ENCODE measurements at places on chromosomes 5 and 9. TPM values are rescaled to one million over a fixed set of nuclear protein-coding genes. Genes with fewer than 3 reads are reported as not detected.

The TICAM2 gene
- polyA plus RNA-seq: 1.1 TPM

The SPATA31E1 gene
- 25.0 TPM for polyA plus RNA-seq

The PCDHB15 gene
- 10.3 TPM for polyA plus RNA-seq

The GPR21 gene
- not detected for polyA plus RNA-seq

DNA sequence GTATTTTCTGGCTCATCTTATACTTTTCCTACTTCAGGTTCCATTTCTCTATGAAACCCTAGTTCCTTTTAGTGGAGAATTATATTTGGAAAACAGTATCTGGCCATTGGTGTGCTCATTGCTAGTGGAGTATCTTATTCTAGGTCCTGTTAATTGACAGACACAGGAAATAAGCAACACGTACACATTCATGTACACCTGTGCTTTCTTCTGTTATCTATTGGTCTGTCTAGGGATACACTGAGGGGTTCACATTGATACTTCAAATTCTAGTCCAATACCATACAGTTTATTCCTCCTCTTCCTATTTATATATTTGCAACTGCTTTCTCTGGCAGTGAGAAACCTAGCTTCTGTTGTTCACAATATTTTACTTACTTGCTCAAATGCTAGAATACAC is 110.2 kb downstream of the FER start:
- no peaks in the 10 kb centered on the region for H3K27me3 ChIP-seq
- DNase-seq: no peak
- no peak overlapping the region for H3K4me3 ChIP-seq
- H3K36me3 ChIP-seq: no peaks in the 10 kb centered on the region

GRCh38 chr5:137735555-137736284 is at the start of gene KLHL3:
KLHL3 (minus strand) TSS chr5:137736089; CDS start chr5:137735646, 443 bp downstream.
- peaks cover 15% of the 10 kb centered on the region for H3K4me1 ChIP-seq
- H3K36me3 ChIP-seq: no peaks in the 10 kb centered on the region
- H3K27me3 ChIP-seq: no peaks in the 10 kb centered on the region
- DNase-seq: peak; percentile 29
- no peak within 1 kb of the TSS for H3K27ac ChIP-seq
- peak within 1 kb of the TSS; percentile 11 for H3K4me3 ChIP-seq

DNA sequence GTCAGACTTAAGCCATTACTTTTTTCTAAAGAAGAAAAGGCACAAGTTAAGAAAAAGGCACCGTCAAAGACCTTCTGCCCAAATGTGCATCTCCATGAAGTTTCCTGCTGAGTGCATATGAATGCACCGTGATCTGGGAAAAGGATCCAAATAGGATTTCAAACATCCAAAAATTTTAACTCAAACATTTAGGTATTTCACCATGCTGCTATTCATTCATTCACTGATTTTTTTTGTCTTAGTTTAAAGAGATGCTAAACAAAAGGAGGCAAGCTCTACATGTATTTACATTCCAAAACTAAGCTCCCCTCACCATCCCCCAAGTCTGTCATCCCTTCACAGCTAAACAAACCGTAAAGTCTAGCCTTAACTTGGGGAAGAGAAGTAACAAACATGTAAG is 291.9 kb downstream of the ARL15 start:
- H3K4me3 ChIP-seq: no peak overlapping the region
- no peaks in the 10 kb centered on the region for H3K27me3 ChIP-seq
- no peaks in the 10 kb centered on the region for H3K4me1 ChIP-seq
- DNase-seq: no peak
- H3K27ac ChIP-seq: no peak overlapping the region
- H3K36me3 ChIP-seq: no peaks in the 10 kb centered on the region

GRCh38 chr9:129451089-129451656 is 169.7 kb downstream of the C9orf50 start:
- DNase-seq: peak; percentile 86
- H3K27me3 ChIP-seq: no peaks in the 10 kb centered on the region
- peaks cover 21% of the 10 kb centered on the region for H3K4me1 ChIP-seq
- no peak overlapping the region for H3K4me3 ChIP-seq

- no peak overlapping the region for H3K4me3 ChIP-seq
- no peaks in the 10 kb centered on the region for H3K4me1 ChIP-seq
- no peaks in the 10 kb centered on the region for H3K27me3 ChIP-seq
- no peak for DNase-seq
Measured at GRCh38 chr5:175895686-175896102, 24.3 kb downstream of the CPLX2 start.

DNA sequence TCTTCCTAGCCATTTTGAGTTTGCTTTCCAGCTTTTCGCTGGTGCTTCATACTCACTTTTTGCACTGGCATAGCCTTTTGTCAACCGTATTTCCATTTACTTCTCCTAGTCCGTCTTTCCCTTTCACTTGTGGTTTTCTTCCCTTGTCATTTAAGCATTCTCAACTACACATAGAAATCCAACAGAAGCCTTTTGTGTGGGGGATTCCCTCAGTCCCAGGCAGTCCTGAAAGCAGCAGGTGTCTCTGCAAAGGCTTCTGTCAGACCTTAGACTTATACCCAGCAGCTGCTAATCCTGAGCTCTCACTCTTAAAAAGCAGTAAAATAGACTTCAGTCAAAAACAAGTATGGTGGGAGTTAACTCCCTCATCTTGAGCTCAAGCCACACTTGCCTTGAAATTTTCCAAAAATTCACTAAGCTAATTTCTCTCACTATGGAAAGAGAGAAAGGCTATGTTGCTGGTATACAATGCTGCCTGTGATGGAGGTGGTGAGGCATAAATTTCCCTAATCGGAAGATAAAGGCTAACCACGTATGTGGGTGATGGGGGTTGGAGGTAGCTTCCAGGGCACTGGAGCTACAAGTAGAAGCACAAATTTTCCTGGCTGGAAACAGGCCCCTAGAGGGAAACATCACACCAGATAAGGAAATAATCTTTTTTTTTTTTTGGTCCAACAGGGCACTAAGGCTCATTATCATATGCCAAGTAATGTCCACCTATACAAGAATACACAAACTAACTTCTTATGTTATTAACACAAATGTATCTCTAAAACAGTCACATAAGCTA is 34.8 kb upstream of the IFNK start:
- H3K27ac ChIP-seq: no peak overlapping the region
- H3K27me3 ChIP-seq: no peaks in the 10 kb centered on the region
- DNase-seq: no peak
- H3K4me3 ChIP-seq: no peak overlapping the region
- H3K4me1 ChIP-seq: peaks cover 5% of the 10 kb centered on the region

- no peaks in the 10 kb centered on the region for H3K36me3 ChIP-seq
- no peaks in the 10 kb centered on the region for H3K4me1 ChIP-seq
- DNase-seq: no peak
- no peaks in the 10 kb centered on the region for H3K27me3 ChIP-seq
- no peak overlapping the region for H3K4me3 ChIP-seq
- H3K27ac ChIP-seq: no peak overlapping the region
Measured at GRCh38 chr5:120446901-120447300, 17.2 kb upstream of the PRR16 start.

DNA sequence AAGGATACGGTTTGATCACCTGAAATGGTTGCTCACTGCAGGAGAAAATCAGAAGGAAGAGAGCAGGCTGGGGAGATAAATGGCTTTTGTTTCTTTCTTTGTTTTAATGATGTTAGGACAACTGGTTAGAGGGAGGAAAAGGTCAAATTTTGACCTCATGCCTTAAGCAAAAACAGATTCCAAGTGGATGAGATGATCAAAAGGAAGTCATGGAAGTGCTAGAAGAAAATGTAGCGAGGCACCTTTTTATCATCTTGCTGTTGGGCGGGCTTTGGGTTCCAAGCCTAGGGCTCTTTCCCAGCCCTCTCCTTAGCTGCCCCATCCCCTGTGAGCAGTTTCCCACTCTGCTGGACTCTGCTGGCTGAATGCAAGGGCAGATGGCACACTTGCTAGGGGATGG is 127.9 kb downstream of the ADAMTS2 start:
- no peaks in the 10 kb centered on the region for H3K27me3 ChIP-seq
- no peak overlapping the region for H3K27ac ChIP-seq
- H3K36me3 ChIP-seq: no peaks in the 10 kb centered on the region
- H3K4me3 ChIP-seq: no peak overlapping the region
- no peak for DNase-seq

- H3K4me3 ChIP-seq: no peak overlapping the region
- no peaks in the 10 kb centered on the region for H3K36me3 ChIP-seq
- DNase-seq: no peak
- no peaks in the 10 kb centered on the region for H3K4me1 ChIP-seq
- H3K27me3 ChIP-seq: no peaks in the 10 kb centered on the region
Measured at GRCh38 chr5:146754621-146755020, 123.9 kb downstream of the PPP2R2B start.

GRCh38 chr9:96025995-96026602 is 150.6 kb downstream of the ERCC6L2 start:
- no peaks in the 10 kb centered on the region for H3K27me3 ChIP-seq
- H3K27ac ChIP-seq: no peak overlapping the region
- no peaks in the 10 kb centered on the region for H3K36me3 ChIP-seq
- H3K4me3 ChIP-seq: no peak overlapping the region

- H3K27me3 ChIP-seq: no peaks in the 10 kb centered on the region
- H3K4me1 ChIP-seq: no peaks in the 10 kb centered on the region
- no peaks in the 10 kb centered on the region for H3K36me3 ChIP-seq
Measured at GRCh38 chr5:154455585-154455984, 9.8 kb downstream of the SAP30L start.

GRCh38 chr9:135504262-135505243 is 4.1 kb downstream of the MRPS2 start:
- peak; percentile 83 for DNase-seq
- H3K4me1 ChIP-seq: peaks cover 12% of the 10 kb centered on the region

DNA sequence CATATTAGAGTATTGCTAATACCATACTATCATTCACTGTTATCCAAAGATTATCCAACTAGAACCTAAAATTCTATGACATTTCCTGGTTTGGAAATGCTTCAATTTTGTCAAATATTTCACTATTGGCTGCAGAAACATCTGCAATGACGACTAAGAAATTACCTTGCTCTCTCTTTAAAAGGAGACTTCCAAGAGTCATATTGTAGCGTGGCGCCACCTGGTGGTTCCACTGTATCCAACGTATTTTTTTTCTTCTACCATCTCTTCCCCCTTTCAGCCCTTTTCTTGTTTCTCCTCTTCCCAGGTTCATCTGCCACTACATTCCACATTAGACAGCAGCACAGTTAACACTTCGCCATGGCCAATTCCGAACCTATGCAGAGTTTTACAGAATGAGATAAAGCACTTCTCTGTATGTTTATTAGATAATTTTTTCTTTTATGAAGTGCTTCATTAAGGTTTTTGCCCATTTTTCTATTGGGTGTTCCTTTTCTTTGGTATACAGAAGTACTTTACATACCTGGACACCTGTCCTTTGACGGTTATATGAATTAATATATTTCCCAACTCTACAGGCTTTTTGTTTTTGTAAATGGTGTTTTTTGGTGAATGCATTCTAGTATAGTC is 153.5 kb downstream of the CDC42SE2 start:
- no peaks in the 10 kb centered on the region for H3K27me3 ChIP-seq
- peak; percentile 89 for DNase-seq
- no peaks in the 10 kb centered on the region for H3K4me1 ChIP-seq
- H3K27ac ChIP-seq: no peak overlapping the region
- no peak overlapping the region for H3K4me3 ChIP-seq
- no peaks in the 10 kb centered on the region for H3K36me3 ChIP-seq

Measured in testis (tissue), 5 donors.